ENCODE measurements at places on chromosomes 11 and 22.

DNA sequence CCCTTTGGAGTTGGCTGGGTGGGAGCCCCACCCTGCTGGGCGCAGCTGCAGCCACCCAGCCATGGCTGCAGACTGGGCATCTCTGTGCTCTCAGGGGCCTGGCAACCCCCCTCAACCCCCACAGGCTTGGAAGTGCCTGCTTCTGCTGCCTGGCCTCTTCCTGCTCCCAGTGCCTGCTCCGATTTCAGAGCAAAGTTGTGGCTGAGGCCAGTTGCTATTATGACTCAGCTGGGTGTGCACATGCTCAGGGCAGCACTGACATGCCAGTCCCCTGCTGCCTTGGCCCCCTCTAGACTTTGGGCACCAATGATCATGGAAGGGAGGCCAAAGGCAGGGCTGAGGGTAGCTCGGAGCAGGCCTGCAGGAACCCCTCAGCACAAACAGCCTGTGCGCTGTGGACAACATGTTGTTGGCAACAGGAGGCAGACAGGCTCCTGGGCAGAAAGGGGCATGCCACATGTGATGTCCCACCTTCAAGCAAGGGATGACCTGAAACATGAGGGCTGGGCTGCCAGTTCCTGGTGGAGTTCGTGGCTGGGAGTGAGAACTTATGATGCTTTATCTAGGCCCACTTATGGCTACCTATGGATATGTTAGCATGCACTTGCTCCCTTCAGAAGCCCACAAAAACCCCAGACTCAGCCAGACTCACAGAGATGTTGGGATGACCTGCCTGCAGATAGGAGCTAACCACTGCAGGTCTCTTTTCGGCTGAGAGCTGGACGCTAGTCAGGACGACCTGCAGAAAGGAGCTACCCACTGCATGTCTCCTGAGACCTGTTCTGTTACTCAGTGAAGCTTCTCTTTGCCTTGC lies 96.4 kb upstream of the AMOTL1 start:
- DNase-seq = no peak

GRCh38 chr22:46139895-46140350 lies 10.4 kb upstream of the PPARA start:
- no peak for DNase-seq

DNA sequence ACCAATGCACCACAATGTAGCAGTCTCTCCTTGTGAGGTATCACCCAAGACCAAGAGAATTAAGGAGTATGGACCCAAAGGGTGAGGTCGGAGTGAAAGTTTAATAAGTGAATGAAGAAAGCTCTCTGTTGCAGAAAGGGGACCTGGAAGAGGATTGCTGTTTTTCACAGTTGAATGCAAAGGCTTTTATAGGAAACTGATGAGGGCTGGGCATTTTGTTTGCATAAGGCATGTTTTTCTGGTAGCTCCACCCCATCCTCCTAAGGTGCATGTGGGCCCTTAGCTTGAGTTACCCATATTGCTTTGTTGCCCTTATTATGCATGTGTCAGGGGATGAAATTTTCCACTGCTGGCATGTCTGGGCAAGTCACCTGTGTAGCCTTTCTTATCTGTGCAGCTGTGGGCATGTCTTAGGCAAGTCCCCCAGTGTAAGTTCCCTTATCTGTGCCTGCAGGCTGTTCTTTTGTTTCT lies 64.7 kb downstream of the BDNF start:
- no peak for DNase-seq

- no peak for DNase-seq
Observed at GRCh38 chr11:130144141-130144540, 15.4 kb upstream of the ST14 start.

DNA sequence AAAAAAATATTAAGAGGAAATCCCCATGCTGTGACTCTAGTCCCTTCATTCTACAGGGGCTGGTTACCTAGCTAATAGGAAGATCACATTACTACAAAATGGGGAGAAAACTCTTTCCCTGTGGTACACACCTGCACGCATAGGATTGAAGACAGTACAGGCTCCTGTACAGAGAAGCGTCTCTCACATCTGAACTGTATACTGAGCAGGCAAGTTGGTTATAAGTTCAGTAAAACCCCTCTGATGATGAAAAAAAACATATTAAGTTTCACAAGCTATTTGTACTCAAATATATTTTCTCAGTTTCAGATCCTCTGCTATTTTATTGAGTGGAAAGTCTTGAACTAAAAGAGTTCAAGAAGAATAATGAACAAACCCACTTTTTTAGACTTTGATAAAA lies 156.9 kb upstream of the HSD17B12 start:
- no peak for DNase-seq

- no peak for DNase-seq
Observed at GRCh38 chr11:108574675-108575074, 18.9 kb downstream of the EXPH5 start.

- no peak for DNase-seq
Observed at GRCh38 chr11:75593286-75593915, 31.3 kb downstream of the SERPINH1 start.

GRCh38 chr11:65802841-65803240 lies 16.0 kb downstream of the OVOL1 start:
- DNase-seq = no peak

DNA sequence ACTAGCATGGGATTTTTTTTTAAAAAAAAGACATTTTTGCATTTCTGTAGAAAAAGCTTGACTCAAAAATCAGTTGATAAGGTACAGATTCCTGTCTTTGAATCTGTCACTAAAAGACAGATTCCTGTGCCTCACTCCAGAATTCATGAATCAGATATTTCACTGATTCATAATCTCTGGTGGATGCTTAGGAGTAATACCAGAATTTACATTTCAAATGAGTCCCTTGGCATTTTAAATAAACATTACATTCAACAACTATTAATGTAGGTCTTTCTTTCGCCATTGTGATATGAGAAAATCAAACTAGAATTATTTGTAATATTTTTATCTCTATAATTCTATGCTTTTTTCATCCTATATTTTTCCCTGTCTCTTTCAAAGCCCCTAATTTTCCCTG lies 128.3 kb downstream of the APIP start:
- DNase-seq = no peak

DNA sequence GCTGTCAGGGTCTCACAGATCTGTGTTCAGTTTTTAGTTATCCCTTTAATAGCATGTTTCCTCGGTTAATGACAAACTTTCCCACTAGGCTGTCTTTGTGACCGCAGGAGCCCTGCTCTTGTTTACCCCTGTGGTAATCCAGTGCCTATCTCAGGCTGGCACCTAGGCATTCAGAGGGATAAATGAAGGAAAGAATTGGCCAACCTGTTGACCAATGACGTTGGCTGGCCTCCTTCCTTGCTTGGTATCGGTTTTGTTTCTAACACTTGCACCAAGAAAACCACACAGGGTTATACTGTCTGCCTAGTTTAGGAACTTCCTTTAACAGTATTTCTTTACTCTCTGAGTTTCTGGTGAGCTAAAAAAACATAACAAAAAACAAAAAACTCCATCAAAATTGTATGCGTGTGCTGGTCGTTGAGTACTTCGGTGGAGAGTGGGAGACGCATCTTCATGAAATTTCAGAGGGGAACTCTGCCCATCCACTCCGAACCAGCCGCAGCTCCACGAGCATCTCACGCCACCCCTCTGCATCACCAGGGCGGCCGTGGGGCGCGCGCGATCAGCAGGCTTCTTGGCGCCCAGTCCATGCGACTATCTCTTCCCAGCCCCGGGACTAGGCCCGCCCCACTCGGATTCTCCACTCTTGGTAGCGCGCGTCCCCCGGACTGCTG lies 563 bp upstream of the ENDOD1 start:
- no peak for DNase-seq

- DNase-seq = peak; percentile 93
Observed at GRCh38 chr11:762421-763072, 14.7 kb downstream of the GATD1 start.

DNA sequence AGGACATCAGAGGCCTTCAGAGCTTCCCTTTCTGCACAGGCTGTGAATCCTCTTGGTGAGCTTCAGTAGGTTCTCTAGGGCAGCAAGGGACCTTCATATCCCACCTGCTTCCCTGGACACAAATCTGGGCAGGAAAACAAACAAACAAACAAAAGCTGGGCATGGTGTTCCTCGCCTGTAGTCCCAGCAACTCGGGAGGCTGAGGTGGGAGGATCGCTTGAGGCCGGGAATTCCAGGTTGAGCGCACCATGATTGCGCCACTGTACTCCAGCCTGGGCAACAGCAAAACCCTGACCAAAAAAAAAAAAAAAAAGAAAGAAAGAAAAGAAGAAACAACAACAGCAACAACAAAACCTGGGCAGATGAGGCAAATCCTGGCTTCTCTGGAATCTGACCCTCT lies 92.9 kb downstream of the CEP164 start:
- no peak for DNase-seq

DNA sequence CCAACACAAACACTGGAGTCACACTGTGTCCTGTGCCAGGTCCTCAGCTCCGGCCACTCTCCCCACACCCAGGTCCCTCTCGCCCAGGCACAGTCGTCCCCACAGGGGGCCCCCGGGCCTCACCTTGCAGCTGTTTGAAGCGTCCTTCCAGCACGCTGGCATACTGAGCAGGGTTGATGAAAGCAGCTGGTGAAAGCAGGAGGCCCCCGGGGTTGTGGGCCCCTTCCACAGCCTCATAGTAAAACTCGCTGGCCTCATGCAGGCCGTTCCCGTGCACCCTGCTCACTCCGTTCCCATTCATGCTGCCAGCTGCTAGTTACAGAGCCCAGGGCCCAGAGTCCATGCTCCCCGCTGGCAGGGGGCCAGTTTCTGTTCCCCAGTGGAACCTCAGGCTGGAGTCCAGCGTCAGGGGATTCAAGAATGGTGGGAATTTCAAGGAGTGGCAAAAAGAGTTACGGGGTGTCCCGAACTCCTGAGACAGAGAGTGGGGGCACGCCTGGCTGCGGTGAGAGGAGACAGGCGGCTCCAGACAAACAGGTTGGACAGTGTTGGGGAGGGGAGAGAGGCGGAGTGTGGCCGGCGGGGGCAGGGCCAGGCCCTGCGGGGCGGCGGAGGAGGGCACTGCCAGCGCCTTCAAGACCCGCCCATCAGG lies 10.6 kb downstream of the SPTBN2 start:
- DNase-seq = no peak

- DNase-seq = no peak
Observed at GRCh38 chr11:68480852-68481510, 20.4 kb downstream of the PPP6R3 start.

- DNase-seq = peak; percentile 21
Observed at GRCh38 chr11:110093407-110094297, 460 bp downstream of the ZC3H12C start.

GRCh38 chr11:85665733-85666132 lies 804 bp upstream of the CREBZF start:
- DNase-seq = no peak

GRCh38 chr11:5300251-5300650 lies 1.5 kb downstream of the OR51B4 start:
- DNase-seq = no peak

DNA sequence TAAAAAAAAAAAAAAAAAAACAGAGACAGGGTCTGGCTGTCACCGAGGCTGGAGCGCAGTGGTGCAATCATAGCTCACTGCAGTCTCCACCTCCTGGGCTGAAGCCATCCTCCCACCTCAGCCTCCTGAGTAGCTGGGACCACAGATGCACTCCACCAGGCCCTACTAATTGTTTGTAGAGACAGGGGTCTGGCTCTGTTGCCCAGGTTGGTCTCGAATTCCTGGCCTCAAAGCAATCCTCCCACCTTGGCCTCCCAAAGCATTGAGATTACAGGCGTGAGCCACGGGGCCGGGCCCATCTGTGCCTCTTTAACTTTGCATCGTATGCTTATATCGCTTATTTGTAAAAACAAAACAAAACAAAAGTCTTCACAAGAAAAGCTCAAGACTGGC lies 3.1 kb downstream of the CPT1A start:
- no peak for DNase-seq

DNA sequence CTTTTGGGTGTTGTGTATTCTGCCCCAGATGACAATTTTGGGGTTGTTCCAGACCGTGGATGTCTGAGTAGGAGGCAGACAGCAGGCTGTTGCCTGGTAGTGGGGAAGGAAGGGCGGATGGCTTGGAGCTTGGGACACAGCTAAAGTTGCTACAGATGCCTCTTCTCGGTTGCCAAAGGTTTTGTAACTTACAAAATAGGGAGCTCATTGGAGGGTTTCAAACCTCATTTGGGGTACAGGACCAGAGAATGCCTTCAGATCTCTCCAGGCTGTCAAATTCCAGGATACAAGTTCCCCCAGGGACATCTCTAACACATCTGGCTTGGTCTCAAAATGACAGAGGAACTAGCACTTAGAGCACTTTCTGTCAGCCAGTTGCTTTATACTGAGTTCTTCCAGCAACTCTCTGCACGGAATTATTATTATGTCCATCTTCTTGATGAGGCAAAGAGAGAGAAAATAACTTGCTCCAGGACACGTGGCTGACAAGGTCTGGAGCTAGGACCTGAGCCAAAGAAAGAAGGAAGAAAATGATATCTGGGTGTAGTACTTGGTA lies 56.0 kb downstream of the SLC1A2 start:
- DNase-seq = no peak

- DNase-seq = no peak
Observed at GRCh38 chr11:70378506-70379134, 19.7 kb upstream of the CTTN start.

- DNase-seq = no peak
Observed at GRCh38 chr22:36017651-36018091, 11.0 kb downstream of the RBFOX2 start.

GRCh38 chr11:69041516-69041915 lies 7.2 kb upstream of the TPCN2 start:
- DNase-seq = no peak

- DNase-seq = no peak
Observed at GRCh38 chr22:50733521-50734342, 4.3 kb upstream of the ACR start.

GRCh38 chr11:76860539-76861475 lies at the start of gene ACER3:
TSS of gene ACER3 (plus strand) at chr11:76860918. CDS start at chr11:76860977, 59 bp downstream.
- DNase-seq = peak; percentile 95
